HFFc6 (cell line): ENCODE measurements at places on chromosomes 5 and 9. TPM values are rescaled to one million over a fixed set of nuclear protein-coding genes. Genes with fewer than 3 reads are reported as not detected.

DNA sequence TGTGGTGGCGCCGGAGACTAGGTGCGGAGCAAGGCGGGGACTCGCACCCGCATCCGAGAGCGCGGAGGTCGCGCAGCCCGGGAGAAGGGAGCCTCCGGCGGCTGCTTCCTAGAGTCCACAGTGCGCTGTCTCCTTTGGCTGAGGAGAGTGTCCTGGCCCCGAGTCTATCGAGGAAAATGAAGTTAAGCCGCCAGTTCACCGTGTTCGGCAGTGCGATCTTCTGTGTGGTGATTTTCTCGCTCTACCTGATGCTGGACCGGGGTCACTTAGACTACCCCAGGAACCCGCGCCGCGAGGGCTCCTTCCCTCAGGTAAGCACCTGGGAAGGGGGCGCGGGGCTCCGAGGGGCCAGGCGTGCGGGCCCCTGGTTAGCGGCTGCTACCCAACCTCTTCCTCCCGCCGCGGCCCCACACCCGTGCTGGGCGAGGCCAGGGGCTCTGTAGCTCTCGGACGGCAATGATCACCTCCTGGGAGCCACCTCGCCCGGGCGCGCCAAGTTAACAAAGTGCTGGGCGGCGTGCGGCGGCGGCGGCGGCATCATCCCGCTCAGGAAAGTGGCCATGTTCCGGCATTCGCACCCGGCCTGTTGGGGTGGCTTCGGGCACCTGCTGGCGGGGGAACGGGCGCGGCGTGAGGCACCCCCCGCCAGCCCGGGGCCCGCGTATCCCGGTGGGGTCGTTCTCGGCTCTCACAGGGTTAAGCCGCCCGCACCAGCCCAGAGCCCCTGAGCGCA, 681 bp downstream of the MAN2A1 start:
- peak; percentile 21 for DNase-seq

DNA sequence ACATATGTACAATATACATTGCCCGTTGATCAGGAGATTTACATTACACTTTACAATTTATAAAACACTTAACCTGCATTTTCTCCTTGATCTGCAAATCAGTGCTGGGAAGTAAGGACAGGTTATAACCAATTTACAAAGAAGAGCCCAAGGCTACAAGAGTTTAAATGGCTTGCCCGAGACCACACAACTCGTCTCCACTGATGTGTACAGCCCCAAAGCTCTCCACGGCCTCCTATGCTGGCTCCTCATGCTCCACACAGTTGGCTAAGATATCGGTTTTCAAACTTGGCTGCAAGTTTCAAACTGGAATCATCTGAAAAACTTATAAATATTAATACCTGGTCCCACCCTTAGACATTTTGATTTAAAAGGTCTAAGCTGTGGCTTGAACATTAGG, 10.3 kb downstream of the ACTL7B start:
- no peak for DNase-seq

- DNase-seq: no peak
These were observed 85.3 kb downstream of the KCNT1 start for GRCh38 chr9:135787317-135787716.

GRCh38 chr9:29640507-29640906, 2067.2 kb upstream of the C9orf72 start:
- no peak for DNase-seq

- no peak for DNase-seq
These were observed 136.5 kb upstream of the PITX1 start for GRCh38 chr5:135170500-135170899.

DNA sequence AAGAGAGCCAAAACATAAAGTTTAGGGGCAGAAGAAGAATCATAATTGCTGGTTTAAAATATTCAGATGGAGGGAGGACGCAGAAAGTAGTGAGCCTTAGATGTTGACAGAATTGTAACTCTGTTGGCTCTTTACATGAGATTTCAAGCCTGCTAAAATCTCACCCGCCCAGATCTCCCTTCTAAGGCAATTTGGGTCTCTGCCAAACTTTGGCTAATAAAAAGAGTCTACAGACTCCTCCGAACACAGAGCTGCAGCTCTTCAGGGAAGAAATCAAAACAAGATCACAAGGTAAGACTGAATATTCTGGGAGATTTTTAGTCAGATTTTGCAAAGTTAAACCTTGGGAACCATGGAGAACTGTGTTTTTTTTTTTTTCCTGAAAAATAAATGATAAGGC, at the start of gene IL33:
Gene IL33, plus strand, starts transcription at position 246 of the 400 bp plus-strand sequence. CDS start 25,888 bp downstream, outside the sequence.
- no peak for DNase-seq

DNA sequence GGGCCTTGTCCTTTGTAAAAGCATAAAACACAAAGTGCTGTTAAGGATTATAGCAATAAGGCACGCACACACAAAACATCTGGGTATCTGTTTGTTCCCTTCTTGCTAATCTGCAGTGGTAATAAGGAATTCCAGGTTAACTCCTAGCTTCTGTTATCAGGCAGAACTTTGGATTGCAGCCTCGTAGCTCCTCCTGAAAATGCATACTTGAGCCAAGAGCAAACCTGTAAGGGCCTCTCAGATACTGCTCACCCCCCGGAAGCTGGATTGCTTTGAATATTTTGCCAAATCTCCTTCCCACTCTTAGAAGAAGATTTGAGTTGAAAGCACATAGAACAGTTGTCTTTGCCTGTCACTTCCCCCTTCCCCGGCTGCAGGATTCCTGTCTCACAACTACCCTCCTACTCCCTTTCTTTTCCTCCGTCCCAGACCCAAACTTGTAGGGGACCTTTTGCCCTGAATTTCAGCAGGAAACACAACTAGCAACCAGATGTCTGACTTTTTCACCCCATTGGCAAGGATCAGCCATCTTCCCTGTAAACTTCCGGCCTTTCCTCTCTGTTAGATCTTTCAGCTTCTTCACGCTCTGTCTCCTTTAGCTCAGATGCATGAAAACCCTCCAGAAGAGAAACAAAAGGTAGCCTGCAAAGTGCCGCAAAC, 28.2 kb upstream of the SMAD5 start:
- no peak for DNase-seq

DNA sequence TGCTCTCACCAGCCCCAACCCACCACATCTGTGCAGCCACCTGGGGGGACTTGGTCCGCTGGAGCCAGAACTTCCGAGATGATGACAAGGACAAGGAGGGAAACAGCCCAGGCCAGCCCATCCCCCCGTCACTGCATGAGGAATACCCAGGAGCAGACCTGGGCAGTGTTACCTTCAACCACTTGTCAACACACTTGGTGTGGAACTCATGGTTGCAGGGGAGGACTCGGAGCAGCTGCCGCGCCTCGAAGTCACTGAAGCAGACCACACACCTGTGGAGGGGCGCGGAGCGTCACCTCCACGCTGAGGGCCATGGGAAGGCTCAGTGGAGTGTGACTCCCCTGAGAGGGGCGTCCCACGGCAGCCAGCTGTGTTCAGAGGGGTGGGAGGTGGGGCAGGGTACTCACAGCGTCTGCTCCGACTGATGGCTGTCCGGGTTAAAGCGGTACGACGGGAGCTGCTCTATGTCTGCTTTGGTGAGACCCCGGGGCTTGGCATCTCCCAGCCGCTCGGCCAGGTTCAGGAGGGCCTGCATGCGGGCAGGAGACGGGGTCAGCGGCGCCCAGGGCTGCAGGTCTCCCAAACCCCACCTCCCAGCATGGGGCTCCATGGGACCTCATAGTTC, 8.0 kb downstream of the RNF44 start:
- DNase-seq: no peak

GRCh38 chr5:125470280-125470902, 724.0 kb upstream of the ZNF608 start:
- DNase-seq: no peak

DNA sequence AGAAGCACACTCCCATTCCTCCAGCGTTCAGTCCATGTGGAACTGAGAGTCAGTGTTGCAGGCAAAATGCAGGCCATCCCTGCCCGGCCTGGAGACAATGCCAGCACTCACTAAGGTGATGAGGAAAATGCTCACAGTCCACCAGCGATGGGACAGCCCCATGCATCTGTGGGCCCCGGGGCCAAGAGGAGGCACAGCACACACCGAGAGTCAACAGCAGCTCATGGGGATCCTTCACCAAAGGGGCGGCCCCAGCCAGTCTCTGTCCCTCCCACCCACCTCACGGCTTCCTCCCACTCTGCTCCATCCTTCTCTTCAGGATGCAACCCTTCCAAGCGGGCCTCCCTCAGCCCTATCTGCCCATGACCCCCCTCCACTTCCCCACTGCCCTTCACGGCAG, 6.2 kb downstream of the SEMA4D start:
- no peak for DNase-seq

- no peak for DNase-seq
These were observed 5.4 kb upstream of the ANKRD31 start for GRCh38 chr5:75242067-75242466.

DNA sequence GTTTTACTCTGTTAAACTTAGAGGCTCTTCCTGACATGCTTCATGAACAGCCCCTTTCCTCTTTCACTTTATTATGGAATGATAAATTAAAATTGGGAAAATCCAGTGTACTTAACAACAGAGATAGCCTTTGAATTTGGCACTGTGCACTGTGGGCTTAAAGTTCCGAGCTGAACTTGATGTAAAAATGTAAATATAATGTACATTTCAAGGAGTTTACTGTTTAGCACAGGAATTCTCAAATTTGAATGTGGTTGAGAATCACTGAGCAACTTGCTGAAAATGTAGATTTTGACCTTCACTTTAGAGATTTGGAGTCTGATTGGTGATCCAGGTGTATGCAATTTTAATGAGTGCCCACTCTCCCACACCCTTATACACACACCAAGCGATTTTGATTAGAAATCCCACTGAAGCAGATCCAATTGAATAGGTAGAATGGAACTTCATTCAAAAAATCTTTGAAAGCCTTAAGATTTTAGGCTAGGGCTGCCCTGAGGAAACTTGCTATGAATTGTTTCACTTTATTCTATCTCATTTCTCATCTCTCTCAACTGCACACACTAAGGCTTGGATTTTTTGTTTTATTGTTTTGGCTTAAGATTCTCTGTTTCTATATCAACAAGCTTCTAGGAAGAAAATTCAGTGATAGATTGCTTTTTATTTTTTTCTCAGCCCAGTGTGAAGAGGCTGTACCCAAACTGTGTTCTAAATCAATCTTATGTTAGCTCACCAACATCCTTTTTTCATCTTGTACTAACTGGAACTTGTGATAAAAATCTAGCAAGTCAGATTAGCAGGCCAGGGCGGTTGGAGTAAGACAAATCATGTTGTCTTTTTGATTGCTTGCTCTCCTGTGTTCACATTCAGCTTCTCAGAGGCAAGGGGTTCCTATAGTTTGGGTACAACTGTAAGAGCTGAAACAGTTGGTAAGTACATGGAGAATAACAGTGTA, 22.9 kb downstream of the NUDT12 start:
- no peak for DNase-seq

DNA sequence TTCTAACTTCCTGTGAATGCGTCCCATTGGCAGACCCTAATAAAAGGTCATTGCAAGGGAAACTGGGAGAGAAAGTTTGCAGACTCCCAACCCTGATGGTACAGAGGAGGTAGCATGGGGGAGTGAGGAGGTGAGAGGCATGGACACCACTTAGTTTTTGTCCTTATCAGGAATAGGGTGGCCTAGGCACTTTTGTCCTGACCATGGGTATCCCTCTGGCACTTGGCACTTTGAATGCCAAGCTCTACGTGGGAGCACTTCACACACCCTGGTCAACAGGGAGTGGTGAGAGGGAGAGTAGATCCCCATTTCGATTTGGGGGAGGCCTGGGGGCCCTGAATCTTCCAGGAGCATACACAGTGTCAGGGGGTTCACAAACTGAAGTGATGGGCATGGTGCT, 75.6 kb upstream of the SH3PXD2B start:
- no peak for DNase-seq

- peak; percentile 72 for DNase-seq
These were observed 50.3 kb downstream of the GNAQ start for GRCh38 chr9:77981332-77981731.

DNA sequence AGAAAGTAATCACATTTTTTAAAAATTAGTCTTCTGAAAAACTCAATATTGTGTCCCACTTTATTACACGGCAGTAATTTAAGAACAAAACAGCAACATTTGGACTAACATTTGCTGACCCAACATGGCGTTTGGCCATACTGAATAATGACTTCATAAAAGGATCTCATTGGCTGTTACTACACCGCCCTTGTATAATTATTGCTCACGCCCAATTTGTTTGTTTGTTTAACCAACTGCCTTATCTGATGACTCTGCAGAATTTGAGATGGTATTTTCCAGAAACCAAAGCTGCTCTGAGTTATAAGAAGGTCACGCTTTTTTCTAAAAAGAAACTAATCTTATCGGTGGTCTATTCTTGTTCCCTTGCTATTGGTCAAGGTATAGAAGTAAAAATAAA, 200.2 kb upstream of the TARS1 start:
- no peak for DNase-seq

NMUR2 gene
- not detected in 3 replicates for total RNA-seq

PCDHB10 gene
- 0.78 to 1.3 TPM (median 0.81 TPM) in 3 replicates for total RNA-seq

ACOT12 gene
- not detected in 2 replicates for total RNA-seq

DMRT3 gene
- total RNA-seq: not detected in 3 replicates

TAF1L gene
- total RNA-seq: not detected in 2 replicates

PCDHA9 gene
- total RNA-seq: 0.03 TPM in 1 of 3 replicates, not detected in the others
